Activated CD8-positive, alpha-beta memory T cell treated with anti-CD3 and anti-CD28 coated beads for 1 hour (primary cell): ENCODE measurements at places on chromosomes 2 and 18.

DNA sequence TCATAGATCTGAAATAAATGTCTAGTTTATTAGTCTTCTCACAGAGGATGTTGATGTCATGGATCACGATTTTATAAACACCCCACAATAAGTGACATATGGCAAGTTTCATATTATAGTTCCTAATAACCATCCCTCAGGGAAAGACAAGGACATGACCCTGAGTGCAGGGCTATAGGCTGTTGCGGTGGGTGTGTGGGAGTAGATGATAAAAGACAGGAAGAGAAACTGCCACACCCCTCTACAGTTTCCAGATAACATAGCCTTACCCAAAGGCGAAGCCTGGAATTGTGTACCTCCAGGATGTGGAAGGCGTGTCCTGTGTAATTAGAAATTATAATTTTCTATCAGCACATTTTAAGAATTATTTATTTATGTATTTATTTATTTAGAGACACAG lies 2.4 kb upstream of the NEDD4L start:
- no peak for DNase-seq

DNA sequence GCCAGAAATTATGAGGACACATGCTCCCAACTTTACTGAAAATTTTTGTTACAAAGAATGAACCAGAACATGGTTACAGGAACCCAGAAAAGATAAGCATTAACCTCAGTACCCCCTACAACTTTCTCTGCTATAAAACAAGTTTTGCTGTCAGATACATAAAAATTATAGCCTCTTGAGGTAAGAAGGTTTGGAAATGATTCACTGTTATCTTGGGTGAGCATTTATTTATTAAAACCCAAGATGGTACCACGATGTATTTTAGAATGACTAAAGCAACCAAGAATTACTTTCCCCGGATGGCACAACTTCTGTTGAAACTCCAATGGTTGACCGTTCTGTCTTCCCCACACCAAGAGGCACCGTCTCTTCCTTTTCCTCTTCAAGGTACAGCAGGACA lies 72.9 kb downstream of the RBMS1 start:
- no peak for DNase-seq

DNA sequence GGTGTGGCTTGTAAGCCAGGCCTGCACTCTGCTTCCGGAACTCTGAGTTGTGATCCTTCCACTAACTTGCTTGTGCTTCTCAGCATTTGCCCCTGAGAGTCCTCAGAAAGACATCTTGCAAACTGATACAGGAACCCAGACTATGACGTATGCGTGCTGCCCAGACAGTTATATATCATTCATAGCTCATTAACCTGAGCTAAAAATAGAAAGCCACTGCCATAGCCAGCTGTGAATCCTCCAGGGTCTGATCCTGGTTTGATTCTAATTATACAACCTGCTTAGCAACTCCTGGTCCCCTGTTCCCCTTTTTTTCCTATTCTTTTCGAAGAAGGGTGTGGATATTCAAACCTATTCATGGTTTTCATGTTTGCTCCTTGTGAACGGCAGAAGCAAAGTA lies 63.7 kb downstream of the MARCHF4 start:
- no peak for DNase-seq

GRCh38 chr2:218853766-218854165 lies 5.8 kb upstream of the WNT6 start:
- DNase-seq = no peak

GRCh38 chr18:49225160-49225559 lies 235.3 kb downstream of the DYM start:
- DNase-seq = no peak

GRCh38 chr18:21803495-21803894 lies 62.9 kb downstream of the MIB1 start:
- no peak for DNase-seq

GRCh38 chr2:70580352-70580751 lies 26.7 kb upstream of the TGFA start:
- no peak for DNase-seq

GRCh38 chr2:218882461-218882816 lies 1.8 kb downstream of the WNT10A start:
- no peak for DNase-seq

- DNase-seq = no peak
These were observed 24.5 kb upstream of the KCNE4 start for GRCh38 chr2:223027442-223027841.

- no peak for DNase-seq
These were observed 100.6 kb downstream of the LAMA1 start for GRCh38 chr18:7017013-7017412.

DNA sequence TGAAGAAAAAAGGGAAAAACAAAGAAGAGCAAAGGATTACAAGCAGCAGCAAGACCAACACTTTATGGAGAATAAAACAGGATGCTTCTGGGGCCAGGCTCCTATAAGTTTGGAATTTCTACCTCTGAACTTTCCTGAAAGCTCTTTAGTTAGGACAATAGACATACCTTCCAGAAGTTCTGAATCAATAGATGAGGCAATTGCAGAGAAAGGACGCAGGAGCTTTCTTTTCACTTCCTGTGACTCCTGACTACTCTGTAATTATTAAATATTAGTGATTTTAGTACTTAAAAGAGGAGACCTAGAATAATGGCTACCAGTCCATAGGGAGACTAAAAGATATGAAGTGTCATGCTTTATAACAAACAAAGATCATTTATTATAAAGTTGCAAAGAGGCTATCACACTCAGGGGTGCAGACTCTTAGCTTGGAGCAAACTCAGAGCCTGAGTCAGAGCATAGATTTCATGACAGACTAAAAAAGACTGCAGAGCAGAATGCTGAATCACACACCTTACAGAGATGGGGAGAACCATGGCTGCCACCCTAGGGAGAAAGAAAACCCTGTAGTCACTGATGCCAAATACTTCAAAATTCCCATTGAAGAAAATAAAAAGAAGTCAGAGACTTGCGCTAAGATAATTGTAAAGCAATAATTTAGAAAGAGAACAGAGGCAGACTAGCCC lies 52.5 kb upstream of the FAM136A start:
- DNase-seq = no peak

DNA sequence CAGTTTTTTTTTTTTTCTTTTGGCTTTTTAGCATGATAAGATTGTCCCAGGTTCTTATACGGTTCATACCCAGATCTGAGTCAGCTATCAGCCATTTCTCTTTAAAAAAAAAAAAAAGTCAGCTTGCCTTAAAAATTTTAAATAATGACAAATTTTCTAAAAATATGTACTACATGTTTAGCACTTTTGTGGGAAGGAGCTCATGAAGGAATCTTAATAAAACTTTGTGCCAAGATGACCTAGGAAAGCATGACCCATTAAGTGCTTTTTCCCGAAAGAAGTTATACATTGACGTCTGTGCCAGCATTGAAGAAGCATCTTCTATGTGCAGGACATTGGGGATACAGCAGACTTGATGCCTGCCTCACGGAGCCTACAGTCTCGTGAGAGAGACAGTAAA lies 4.5 kb upstream of the RBMS1 start:
- DNase-seq = no peak

DNA sequence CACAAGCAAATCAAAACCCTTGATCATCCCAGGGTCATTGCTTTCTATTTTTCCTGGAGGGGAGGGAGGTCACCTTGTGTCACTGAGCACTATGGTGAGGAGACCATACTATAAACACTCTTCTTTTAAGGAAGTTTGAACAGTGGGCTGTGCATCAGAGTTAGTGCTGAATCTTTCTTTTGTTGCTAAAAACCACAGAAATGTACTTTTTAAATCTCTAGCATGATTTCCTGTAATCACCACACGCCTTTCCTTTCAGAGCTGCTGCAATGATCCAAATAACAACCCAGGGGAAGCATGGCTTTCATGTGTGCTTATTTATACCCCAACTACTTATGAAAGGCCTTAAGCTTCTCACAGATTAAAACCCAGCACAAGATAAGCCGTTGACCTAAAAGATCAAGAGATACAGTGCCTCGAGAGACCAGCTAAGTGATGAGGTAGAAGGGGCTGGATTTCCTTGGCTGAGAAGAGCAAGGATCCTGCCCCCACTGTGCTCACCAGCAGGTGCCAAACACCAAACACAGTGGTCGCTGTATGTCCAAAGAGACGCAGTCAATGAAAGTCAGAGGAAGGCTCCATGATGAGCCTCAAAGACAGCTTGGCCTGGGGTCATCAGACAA lies 34.7 kb downstream of the TRABD2A start:
- no peak for DNase-seq

GRCh38 chr2:49901202-49902065 lies 747.1 kb upstream of the FSHR start:
- no peak for DNase-seq

GRCh38 chr18:58691256-58691655 lies 20.0 kb downstream of the MALT1 start:
- no peak for DNase-seq

DNA sequence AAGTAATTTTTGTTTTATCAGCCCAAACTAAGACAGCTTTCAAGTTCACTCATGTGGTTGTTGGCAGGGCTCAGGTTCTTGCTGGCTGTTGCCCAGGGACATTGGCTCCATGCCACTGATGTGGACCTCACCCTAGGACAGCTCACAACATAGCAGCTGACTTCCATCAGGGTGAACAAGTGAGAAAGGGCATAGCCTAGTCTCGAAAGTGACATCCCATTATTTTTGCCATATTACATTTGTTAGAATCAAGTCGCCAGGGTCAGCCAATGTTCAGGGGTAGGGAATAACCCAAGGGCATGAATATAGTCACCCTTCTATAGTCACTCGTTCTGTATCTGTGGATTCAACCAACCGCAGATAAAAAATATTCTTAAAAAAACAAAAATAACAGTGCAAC lies 10.7 kb upstream of the CWC22 start:
- no peak for DNase-seq

- DNase-seq = no peak
These were observed 1713.5 kb upstream of the SLC39A10 start for GRCh38 chr2:193943406-193943960.

DNA sequence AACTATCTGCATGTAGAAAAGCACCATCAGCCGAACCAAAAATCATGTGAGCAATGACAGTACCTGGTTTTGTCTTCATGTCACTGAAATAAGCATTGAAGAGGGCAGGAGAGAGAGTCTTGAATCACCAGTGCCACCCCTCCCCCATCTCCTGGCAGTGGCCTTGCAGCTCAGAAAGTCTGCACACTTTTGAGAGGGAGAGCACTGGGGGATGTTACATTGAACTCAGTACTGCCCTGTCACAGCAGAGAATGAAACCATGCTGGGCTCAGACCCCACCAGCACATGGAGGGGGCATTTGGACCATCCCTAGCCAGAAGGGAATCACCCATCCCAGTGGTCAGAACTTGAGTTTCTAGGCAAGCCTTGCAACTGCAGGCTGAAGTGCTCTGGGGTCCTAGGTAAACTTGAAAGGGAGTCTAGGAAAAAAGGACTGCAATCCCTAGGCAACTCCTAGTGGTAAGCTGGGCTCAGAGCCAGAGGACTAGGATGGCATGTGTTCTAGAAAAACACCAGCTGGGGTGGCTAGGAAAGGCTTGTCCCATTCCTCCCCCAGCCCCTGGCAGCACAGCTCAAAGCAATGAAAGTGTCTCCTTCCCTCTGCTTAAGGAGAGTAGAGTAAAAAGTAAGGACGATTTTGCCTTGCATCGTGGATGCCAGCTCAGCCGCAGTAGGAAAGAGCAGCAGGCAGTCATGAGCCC lies 259.9 kb upstream of the MYT1L start:
- DNase-seq = no peak
